ENCODE measurements at places on chromosomes 1 and 21. TPM values are rescaled to one million over a fixed set of nuclear protein-coding genes. Genes with fewer than 3 reads are reported as not detected.

DNA sequence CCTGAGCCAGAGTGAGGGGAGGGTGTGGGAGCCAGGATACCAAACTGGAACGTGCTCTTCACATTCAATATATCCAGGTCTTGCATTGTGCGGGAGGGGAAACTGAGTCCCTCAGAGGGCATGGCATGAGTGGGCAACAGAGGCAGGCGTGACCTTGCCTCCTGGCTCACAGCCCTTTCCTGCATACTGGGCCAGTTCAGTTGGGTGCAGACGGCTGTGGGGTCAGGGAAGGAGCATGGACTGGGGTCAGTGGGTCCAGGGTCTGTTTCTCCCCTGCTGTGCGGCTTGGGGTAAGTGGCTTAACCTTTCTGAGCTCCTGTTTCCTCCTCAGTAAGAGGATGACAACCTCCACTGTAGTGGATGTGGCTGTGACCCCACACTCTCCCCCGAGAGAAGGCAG is 16.6 kb downstream of the SERINC2 start:
- no peak for DNase-seq

DNA sequence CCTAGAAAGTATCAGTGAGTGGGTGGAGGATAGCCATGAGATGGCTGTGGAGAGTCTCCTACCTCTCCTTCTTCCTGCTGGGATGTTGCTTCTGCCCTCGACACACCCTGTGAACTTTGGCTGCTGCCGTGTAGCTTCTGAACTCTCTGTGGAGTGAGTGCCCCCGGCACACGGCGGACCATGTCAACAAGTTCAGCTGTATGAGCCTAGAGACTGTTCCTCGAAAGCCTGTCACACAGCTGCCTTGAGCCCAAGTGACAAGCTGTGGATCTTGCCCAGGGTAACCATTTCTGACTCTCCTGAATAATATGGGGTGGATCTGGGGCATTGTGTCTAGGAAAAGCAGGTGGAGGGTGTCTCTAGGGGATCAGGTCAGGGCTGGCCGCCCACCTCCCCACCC is 143.2 kb downstream of the NOS1AP start:
- DNase-seq, result no peak

PADI2 gene
- total RNA-seq, result under 0.01 TPM

OR14K1 gene
- not detected for total RNA-seq

GRCh38 chr1:169309178-169310166 is 58.1 kb downstream of the NME7 start:
- peak; percentile 12 for DNase-seq

NGF gene
- 0.26 TPM for total RNA-seq

CACNA1S gene
- total RNA-seq, result not detected

DNA sequence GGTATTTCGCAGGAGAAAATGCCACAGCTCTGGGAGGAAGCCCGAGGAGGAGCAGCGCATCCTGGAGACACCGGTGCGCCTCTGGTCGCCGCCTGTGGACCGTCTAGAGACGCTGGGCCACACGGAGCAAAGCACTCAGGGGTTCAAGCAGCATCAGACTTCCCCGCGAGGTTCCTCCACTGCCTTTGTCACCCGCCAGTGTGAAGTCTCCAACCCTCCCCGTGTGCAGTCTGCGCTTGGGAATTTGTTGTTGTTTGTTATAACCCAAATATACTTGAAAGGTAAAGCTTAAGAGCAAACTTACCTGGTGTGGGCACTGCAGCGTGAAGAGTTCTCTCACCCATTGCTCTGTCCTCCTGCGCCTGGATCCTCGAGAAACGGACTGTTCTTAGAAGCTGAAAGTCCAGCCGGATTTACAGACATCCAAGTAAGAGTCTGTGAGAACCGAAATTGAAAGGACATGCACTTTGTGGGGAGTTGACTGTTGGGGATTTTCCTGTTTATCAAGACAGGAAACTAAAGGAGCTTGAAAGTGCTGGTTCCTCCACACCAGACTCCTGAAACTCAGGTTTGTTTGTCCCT is at the start of gene GBP4:
TSS of gene GBP4 (minus strand) at position 452 of the 582 bp plus-strand sequence. CDS start at position 344, 108 bp downstream.
- DNase-seq, result peak; percentile 2

SOX13 gene
- 7.4 TPM for total RNA-seq

DNA sequence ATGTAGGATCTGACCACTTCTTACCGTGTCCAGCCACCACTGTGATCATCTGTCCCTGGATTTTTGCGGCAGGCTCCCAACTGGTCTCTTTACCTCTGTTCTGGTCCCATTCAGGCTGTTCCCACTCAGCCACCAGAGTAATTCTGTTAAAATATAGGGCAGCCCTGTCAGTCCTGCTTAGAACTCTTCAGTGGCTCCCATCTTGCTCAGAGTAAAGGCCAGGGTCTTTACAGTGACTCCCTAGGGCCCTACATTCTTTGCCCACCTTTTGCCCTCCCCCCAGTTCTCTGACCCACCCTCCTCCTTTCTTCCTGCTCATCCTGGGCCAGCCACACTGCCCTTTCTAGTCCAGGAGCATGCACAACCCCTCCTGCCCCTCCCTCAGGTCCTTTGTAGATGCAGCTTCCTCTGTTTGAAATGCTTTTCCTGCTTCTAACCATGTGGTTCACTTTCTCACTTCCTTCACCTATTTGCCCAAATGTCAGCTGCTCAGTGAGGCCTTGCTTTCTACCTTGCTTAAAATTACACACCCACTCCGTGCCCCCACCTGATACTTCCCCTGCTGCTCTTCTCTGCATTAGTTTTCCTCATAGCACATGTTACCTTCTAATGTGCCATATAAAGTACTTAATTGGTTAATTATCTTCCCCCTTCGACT is 7.8 kb downstream of the UBIAD1 start:
- DNase-seq, result no peak

DNA sequence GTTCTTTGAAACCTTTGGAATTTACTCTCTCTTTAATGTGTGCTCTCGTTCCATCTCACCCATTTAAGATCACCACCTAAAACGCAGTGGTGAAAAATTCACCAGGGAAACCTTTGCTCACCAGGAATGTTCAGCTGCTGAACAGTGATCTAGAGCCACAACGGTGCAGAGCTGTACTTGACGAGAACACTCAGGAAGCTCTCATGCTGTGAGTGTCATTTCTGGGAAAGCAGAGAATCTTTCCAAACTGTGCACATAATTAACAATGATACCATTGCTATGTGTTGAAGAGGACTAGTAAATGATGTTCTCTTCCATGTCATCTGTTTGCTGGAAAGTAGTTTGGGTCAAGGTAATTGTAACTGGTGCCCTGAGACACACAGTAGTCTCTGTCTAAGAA is 117.1 kb downstream of the ZZZ3 start:
- no peak for DNase-seq

DNA sequence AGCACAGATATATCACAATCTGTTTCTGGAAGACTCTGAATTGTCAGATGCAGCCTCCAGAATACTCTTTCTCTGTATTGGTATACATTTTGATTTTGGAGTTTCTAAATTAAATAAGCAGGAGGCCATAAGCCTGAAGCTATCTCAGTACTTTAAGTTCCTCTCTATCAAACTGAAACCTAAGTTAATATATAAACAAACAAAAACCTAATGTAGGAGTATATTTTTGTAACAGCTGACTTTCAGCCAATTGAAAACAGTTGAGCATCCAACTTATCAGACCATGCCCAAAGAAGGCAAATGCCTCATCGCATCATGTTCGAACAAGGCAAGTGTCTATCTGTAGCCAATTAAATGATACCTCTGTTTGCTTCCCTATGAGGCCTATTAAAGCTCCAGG is 1054.4 kb downstream of the AMY1C start:
- DNase-seq, result no peak

All from dermis microvascular lymphatic vessel endothelial cell (primary cell).